Natural killer cell treated with Interleukin-12 subunit alpha and Interleukin-12 subunit beta and Interleukin-15 and Interleukin-18, amount 100 ng/mL, for 72 hours (primary cell): ENCODE measurements at places on chromosomes 2 and 18.

- no peak for DNase-seq
These were observed 62.7 kb downstream of the PRKRA start for GRCh38 chr2:178388287-178388686.

- no peak for DNase-seq
These were observed 431.2 kb downstream of the LPIN1 start for GRCh38 chr2:12177455-12178288.

- DNase-seq: no peak
These were observed 1544.4 kb downstream of the LRP1B start for GRCh38 chr2:140586379-140586778.

DNA sequence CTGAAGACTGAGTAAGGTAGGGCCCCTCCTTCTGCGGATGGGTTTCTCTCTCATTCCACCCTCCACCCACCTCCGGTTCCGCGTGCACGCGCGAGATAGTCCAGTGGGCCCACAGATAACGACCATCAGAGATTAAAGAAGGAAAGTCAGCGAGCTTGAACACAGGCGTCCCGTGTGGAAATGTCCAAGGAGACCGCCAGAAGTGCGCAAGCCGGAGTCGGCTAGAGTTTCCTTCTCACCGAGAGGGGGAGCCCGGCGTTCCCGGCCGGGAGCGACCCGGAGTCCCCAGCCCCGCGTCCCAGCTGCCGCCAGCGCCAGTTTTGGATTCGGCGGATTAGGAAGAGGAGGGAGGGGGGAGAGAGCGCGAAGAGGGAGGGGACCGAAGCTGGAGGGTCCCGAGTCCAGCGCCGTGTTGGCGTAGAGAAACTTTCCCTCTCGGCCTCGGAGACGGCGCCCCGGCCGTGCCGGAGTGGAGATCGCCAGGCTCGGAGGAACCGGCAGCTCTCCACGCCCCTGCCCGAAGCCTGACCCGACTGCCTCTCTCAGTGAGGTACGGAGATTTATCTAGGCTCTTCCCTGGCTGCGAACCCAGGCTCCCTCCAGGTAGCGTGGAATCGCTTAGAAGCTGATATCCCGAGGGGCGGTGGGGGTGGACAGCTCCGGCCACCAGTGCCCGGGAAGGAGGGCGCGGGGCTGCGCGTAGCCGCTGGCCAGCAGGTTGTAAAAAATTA lies at the start of gene GULP1:
TSS of gene GULP1 (plus strand) at position 258 of the 731 bp plus-strand sequence. CDS start 185,829 bp downstream, outside the sequence.
- no peak for DNase-seq

DNA sequence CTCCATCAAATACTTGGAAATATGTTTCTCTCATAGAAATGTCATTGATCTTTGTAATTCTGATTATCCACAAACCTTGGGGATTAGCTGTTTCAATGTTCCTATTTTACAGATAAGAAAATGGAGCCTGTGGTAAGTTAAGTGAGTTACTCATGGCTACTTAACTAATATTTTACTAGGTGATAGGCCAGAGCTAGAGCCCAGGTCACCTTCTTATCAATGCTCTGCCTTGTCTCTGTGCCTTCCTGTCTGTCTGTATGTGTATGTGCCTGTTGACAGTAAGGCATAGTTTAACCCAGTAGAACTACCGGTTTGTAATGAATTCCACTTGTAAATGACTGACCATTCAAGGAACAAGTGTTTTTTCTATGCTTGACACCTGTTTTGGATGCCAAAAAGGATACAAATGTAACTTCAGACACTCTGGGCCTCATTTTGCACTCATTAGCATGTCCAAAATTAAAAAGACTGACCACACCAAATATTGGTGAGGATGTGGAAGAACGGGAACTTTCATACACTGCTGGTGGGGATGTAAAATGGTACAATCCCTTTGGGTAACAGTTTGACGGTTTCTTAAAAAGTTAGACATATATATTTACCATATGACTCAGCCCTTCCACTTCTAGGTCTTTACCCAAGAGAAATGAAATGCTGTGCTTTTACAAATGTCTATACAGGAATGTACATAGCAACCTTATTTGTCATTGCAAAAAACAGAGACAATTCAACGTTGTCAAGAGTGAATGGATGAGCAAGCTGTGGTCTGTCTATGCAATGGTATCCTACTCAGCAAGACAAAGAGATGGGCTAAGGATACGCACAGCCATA lies 19.6 kb upstream of the IL1A start:
- DNase-seq: no peak

GRCh38 chr2:39607538-39608262 lies 58.0 kb upstream of the TMEM178A start:
- DNase-seq: no peak

GRCh38 chr18:11658989-11659388 lies 30.1 kb upstream of the GNAL start:
- DNase-seq: no peak

DNA sequence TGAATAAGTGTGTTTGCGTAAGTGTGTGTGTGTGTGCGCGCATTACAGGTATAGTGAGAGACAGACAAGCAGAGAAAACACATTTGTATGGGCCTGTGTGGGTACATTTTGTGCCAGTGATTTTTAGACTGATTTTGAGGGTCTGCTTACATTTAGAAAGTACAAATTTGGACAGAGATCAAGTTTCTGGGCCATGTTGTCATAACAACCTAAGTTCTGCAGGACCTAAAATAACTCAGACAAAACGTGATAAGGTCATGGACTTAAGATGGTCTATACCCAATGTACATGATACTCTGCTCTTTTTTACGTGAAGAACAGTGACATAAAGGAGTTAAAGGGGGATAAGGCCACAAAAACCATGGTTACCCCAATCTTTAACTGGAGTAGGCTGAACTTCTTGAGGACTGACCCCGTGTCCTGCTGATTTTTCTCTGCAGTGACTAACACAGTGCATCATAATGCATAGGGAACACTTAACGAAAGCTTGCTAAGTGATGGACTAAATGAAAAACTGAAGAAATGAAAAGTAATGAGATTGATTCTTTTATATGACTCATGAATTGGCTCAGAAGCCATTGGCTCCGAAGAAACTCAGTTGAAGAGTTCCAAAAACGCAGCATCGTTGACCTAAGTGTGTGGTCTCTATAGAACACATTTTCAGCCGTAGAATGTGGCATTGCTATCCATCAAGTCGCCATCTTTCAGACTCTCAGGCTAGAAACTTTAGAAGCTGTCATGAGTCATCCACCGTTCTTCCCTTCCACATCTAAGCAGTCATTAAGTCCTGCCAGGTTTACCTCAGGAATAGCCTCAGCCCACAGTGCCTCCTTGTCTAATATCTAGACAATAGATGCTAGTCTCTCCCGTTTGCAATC lies 61.6 kb upstream of the NCOA1 start:
- DNase-seq: no peak

DNA sequence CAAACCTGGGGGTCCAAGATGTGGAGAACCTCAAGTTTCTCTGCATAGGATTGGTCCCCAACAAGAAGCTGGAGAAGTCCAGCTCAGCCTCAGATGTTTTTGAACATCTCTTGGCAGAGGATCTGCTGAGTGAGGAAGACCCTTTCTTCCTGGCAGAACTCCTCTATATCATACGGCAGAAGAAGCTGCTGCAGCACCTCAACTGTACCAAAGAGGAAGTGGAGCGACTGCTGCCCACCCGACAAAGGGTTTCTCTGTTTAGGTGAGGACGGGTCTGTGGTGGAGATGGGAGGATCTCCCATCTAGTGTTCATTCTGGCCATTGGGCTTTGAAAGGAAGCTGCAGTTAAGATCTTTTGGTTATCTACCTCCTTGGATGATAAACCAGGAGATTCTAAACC lies 2.9 kb downstream of the CASP10 start:
- no peak for DNase-seq

DNA sequence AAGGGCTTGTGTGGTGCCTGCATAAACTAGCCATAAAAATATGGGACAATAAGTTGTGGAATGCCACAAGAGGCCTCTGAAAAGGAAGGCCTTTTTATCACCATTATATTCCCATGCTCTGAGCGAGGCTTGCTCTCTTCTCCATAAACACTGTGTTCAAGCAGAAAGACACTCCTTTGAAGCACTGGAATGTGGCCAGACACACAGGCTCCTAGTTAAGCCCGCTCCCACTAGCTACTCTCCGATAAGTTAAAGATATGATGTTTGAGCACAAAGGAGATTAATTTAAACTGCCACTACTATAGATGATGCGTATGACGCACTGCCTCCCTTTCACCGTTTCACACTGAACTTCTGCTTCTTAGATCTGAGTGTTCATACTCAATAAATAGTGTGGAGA lies 188.7 kb upstream of the TWIST2 start:
- DNase-seq: no peak

DNA sequence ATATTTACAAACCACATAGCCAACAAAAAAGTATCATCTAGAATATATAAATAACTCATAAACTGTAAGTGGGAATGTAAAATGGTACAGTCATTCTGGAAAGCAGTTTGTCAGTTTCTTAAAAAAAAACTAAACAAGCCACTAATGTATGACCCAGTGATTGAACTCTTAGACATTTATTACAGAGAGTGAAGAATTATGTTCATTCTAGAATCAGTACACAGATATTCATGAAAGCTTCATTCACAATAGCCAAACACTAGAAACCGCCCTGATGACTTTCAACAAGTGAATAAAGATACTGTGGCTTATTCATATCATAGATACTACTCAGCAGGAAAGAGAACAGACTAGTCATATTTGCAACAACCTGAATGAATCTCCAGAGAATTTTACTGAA lies 1541.5 kb downstream of the LRP1B start:
- DNase-seq: no peak

- DNase-seq: no peak
These were observed 140.4 kb downstream of the CTIF start for GRCh38 chr18:48679236-48679635.

- DNase-seq: no peak
These were observed 56.8 kb downstream of the GTF3C3 start for GRCh38 chr2:196742685-196743084.

DNA sequence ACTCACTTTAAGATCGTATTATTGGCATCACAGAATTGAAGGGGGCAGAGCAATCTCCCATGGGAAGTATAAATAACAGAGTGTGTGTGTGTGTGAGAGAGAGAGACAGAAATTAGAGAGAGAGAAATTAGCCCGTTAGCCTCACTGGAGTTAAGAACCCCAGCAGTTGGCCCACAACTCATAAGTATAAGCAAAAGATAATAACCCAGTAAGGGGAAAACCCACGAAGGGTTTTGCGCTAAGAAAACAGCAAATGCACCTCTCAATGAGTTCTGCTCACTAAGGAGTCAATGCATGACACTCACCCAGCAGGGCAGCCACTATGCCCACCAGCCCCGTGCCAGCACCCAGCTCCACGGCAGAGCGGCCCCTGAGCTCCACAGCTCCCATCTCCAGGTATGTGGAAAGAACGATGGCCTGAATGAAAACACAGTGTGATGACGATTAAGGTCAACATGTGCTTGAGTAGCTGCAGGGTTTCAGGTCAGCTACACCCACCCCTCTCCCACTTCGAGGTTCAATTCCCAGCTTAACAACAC lies 3.6 kb downstream of the METTL21A start:
- DNase-seq: no peak

DNA sequence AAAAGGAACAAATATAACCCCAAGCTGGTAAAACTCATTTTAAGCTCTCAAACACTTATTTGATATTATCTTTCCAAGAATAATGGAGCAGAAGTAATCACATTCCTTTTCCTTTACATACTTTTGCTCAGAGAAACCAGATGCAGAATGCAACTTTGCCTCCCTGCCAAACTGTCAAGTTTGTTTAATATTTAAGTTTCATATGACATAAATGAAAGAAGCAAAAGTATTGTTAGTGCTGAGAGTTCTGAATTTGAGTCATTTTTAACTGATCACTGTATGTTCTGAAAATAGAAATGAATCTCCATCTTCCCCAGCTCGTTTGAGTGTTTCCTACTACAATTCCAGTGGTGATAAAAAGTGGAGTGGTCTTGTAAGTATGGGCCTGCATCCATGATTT lies 423.4 kb downstream of the PID1 start:
- no peak for DNase-seq

DNA sequence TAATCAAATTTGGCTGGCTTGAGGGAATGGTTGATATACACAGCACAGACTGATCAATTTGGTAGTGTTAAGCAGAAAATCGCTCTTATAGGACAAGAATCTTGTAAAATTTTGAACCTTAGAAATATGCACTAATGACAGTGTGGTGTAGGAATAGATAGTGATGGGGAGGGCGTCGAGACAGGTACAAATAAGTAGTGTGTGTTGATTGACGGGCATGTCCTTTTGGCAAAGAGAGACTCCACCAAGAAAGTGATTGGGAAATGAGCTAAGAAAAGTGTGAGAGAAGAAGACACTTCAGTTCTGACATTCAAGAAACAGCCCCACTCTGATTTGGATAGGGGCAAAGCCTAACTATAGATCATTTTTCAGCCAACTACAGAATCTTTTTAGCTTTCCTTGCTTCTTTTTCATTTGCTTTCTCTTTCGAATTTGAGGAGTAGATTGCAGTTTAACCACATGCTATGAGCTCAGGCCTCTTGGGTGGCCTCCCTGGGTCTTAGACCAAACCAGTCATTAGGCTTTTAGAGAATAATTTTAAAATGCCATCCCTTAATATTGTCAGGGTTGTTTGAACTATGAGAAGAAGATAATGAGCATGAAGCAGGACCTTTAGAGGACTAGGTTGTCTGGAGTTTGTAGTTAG lies 127.1 kb downstream of the CERS6 start:
- DNase-seq: no peak

DNA sequence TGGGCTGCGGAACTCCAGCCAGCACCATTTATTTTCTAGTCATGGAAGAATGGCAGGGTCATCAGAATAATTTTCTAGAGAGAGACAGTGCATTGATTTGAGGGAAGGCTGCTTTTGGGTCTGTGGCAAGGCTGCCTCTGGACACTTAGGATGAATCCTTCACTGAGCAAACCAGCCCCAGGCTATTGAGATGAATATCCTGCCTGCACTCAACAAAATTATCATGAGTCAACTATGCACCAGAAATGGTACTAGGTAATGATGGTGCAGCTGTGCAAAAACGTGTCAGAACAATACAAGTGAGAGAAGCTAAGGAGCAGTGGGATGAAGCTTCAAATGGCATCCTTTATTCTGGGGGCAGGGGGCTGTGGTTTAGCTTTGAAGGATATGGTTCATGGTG lies 115.8 kb downstream of the SPHKAP start:
- no peak for DNase-seq

GRCh38 chr18:7000484-7001096 lies 117.0 kb downstream of the LAMA1 start:
- no peak for DNase-seq

DNA sequence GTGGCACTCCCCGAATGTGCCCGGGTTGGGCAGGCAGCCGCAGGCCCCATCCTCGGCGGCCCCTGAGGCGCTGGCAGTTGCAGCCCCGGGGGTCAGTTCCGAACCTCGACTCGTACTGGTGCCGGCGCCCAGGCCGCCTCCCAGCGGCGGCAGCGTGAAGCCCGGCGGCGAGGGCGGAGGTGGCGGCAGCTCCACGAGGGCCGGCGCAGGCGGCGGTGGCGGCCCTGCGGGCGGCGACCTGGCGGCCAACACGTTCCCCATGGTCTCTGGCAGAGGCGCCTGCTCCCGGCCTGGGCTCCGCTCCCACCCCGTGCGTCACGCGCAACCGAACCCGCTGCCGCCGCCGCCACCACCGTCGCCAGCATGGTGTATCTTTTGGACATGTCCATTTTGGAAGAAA lies 196.3 kb downstream of the CCDC74A start:
- DNase-seq: peak; percentile 53
